ENCODE measurements at places on chromosomes 1 and 21.

DNA sequence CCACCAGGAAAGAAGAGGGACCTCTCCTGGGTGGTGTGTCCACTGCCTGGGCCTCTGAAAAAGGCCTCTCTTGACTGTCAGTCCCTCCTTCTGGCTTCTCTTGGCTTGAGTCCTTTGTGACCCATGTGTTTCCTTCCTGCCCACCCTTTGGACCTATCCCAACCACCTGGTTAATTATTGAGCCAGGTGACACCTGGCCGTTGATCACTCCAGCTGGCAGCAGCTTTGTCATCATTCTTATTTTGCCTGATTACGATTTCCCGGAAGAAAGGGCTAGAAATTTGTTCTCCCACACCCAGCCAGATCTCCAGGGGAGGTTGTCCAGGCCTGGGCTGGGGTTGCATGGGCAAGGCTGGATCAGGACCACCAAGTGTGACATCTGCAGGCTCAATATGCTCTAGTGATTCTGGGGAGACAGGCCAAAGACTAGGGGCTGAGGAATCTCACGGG lies 24.8 kb downstream of the CSF1 start:
- no peak for DNase-seq

GRCh38 chr1:19329188-19329587 lies 17.1 kb downstream of the SLC66A1 start:
- no peak for DNase-seq

- no peak for DNase-seq
Measured at GRCh38 chr1:234231061-234231892, 142.0 kb upstream of the COA6 start.

GRCh38 chr1:51717842-51718241 lies 101.0 kb downstream of the OSBPL9 start:
- DNase-seq = no peak

DNA sequence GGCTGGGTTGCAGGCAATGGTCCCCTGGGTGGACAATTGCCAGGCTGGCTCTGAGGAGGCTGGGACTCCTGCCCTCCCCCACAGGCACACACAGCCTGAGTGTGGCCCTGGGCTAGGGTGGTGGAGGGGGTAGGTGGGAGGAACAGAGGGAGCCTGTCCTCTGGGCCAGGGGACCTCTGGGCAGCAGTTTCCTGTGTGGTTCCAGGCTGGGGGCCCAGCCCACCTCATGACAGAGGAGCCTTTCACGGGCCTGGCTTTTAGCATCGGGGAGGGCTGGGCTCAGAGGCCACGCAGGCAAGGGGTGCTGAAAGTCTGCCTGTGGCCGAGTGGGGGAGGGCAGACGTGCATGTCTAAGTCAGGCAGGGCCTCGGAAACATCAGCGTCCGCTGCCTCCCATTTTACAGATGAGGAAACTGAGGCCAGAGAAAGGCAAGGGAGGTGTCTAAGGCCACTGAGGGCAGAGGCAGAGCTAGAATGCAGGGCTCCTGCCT lies 7.0 kb downstream of the EXTL1 start:
- DNase-seq = no peak

- DNase-seq = no peak
Measured at GRCh38 chr1:221868593-221869303, 126.9 kb upstream of the DUSP10 start.

DNA sequence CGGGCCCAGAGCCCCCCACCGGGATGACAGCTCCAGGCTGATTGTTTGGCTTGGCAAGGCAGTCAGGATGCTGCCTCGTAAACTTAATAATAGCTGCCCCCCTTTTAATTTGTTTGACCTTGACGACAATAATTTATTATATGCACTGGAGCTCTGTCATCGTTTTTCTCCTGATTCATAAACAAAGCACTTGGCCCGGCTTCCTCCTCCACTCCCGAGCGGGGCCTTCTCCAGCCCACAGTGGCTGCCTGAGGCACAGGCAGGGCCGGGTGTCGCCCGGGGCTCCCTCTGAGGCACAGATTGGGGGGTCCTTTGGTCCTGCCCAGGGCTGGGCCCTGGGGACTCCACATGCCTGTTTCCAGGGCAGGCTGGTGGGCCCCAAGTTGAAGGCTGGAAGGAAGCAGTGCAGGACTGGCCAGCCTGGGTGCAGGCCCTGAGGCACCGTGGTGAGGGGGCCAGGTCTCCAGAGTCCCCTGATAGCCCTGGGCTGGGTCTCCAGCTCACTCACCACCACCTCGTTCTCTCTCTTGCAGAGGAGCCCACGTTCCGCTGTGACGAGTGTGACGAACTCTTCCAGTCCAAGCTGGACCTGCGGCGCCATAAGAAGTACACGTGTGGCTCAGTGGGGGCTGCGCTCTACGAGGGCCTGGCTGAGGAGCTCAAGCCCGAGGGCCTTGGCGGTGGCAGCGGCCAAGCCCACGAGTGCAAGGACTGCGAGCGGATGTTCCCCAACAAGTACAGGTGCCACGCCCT lies 52.0 kb upstream of the ARHGEF16 start:
- DNase-seq = no peak

DNA sequence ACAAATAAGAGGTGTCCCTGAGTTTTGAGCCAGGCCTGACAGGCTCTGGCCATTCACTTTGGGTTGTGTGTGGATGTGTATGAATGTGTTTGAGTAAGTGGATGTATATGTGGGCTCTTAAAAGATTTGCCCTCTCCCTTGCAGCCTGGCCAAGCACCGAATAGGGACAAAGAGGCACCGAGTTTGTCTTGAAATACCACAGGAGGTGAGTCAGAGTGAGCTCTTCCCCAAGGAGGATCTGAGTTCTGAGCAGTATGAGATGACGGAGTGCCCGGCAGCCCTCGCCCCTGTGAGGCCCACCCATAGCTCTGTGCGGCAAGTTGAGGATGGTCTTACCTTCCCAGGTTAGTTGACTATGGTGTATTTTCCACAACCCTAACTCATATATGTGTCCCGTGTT lies 19.0 kb downstream of the KDM4A start:
- no peak for DNase-seq

DNA sequence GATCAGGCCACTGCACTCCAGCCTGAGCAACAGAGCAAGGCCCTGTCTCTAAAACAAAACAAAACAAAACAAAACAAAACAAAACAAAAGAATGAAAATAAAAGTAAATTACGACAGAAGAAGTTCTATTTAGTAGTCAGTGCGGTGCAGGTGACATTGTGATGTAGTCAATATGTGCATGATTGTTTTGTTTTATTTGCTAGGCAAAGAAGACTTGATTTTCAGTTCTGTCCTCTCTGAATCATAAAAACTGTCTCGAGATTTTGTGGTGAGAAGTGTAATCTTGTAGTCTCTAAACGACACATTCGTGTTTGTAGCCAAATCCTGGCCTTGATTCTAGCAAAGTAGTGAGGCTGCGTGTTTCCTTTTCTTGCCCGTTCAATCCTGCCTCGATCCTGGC lies 23.5 kb downstream of the PEX14 start:
- no peak for DNase-seq

DNA sequence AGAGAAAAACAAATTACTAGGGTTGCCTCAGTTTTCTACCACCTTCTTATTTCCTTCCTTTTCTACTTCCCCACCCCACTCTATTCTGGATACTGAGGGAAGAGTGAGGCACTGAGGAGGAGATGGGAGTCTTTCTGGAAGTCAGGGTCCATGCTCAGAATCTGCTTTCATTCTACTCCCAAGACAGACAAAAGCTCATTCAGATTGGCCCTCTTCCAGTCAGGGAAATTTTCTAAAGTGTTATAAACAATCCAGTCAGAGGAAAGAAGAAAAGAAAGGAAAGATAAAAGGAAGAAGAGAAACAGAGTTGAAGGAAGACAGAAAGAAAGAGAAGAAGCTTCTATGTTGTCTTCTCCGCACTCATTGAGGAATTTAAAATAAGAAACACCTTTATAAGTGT lies 228.6 kb downstream of the COP1 start:
- no peak for DNase-seq

DNA sequence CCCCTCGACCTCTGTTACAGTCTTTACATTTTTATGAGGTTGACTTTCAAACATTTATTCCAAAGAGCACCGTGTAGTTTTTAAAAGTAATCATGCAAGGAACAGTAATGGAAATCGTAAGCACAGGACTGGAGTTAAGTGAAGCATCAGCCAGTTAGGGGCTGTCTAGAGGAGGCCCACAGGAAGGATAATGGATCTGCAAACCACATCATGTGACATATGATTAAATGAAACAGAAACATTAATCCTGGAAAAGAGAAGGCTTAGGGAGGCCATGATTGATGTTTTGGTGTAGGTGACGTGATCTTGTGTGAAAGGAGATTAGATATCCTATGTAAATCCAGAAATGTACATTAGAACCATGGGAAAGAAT lies 25.0 kb downstream of the RGS7 start:
- no peak for DNase-seq

All from hematopoietic multipotent progenitor cell (in vitro differentiated cells).